ENCODE measurements at places on chromosomes 3 and 15.

DNA sequence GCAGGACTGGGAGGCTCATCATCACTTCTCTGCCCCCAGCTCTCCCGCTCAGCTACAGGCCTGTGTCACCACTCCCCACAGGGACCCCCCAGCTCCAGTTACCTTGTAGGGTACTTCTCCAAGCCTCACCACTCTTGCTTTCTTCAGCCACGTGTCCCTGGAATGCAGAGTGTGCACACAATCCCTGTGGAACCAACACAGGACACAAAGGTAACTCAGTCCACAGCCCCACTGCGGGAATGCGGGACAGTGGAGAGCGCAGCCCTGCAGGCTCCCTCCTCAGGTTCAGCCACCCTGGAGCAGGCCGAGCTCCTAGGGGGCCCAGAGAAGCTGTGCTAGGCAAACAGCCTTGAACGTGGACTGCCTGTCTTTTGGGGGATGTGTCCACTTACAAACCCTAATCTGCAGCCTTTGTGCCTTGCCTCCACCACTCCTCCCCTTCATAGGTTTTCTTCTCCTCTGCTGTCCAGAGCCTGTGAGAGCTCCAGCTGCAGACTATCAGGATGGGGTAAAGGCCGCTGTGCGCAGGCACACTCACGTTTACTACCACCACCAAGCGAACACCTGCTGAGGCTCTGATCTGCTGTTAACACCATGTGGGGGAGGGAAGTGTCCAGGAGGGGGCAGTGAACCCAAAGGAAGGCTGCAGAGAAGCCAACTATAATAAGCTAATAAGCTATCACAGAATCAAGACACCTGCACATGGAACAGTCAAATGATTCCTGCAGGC is 26.0 kb downstream of the XPC start:
- no peak for DNase-seq

GRCh38 chr3:13595485-13595884 is 46.6 kb downstream of the FBLN2 start:
- no peak for DNase-seq

DNA sequence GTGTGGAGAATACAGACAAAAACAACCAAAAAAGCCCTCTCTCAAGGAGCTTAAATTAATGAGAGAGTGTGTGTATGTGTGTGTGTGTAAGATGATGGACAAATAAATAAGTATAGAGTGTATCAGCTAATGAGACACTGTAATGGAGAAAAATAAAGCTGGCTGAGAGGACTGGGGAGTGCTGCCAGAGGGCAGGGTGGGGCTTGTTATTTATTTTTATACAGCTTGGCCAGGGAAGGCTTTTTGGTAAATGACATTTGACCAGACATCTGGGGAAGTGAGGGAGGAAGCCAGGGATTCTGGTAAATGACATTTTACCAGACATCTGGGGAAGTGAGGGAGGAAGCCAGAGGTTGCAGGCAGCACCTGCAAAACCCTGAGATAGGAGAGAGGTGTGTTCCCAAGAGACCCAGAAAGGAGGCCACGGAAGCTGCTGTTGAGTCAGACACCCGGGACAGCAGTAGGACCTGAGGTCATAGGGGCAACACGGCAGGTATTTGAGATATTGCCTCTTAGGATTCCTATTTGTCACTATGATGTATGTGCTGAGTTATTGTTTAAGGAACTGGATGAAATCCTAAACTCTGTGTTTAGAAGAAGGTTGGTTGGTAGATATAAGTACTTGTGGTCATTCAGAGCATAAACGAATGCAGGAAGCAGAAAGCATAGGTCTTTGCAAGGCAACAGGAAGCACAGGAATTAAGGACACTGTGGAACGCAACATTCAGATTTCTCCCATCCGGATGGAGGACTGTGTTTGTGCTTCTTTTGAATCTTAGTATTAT is 2.7 kb downstream of the SV2B start:
- DNase-seq, result no peak

DNA sequence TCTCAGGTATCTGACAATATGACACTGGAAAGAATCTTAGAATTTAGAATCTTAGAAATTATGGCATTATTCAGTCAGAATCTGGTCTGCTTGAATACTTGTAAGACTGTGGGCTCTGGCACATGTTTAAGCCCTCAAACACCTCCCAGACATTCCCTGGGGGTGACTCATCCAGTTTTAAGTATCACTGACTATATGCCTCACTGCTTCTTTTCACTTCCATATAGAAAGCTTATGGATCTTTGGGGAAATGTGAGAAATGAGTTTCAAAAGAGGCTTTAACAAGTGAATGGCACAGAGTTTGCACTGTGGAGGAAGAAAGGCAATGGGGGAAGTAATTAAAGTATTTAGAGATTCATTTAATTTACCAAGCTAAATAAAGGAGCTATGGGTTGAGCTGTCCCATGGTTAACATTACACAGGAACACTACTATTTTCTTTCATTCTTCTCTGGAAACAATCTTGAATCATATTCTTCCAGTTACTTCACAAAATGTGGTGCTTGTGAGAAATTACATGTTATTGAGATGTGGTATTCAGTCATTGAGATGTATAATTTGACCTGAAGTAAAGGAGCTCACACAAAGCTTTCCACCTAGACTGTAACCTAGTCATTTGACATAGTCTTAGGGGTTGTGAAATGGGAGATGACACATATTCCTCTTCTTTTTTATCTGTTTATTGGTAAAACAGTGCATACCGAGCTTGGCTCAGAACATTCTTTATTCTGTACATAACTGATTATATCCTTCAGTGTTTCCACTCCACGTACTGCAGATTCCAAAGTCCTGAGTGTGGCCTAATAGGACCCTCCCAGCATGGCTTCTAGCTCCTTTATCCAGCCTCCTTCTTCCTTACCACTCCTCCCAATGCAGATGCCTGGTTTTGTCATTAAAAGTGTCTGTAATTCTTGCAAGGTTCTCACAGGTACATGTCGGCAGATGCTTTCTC is 544.6 kb upstream of the NECTIN3 start:
- no peak for DNase-seq

DNA sequence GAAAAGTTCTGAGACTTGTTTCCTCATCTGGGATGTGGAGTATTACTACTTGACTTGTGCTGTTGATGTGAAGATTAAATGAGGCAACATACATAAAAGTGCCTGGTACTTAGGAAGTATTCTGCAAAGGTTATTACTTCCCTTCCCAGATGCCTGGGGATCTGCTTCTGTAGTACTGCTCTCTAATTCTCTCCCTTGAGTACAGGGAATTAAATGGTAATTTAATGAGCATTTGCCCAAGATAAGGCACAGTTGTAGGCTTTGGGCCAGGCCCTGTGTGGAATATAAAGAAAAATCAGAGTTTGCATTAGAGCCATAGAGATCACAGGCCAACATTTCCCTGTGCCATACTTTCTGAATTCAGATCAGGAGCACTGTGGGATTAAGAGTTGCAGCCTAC is 84.4 kb downstream of the LARS2 start:
- no peak for DNase-seq

- DNase-seq, result peak; percentile 65
Measured at GRCh38 chr3:76352051-76352450, 566.7 kb upstream of the ZNF717 start.

DNA sequence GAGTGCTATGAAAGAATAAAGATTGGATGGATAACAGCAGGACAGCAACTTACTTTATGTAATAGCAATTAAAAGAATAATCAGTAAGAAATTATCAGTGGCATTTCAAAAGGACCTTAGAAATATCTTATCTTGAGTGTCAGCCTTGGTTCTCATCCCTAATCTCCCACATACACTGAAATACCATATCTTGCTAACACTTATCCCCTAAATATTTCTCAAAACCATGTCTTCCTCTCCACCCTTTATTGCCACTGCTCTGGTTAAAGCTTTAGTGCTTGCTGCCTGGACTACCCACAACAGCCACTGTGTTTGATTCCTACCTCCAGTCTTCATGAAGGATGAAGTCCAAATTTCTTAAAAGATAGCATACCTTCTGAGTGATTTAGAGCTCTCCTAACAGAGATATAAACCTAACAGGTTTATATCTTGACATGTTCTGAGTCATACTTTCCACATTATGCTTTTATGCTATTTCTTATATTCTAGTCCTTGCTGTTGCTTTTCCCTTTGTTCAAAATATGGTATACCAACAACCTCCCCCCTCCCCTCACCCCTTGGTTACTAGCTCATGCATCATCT is 202.8 kb downstream of the RSRC1 start:
- no peak for DNase-seq

DNA sequence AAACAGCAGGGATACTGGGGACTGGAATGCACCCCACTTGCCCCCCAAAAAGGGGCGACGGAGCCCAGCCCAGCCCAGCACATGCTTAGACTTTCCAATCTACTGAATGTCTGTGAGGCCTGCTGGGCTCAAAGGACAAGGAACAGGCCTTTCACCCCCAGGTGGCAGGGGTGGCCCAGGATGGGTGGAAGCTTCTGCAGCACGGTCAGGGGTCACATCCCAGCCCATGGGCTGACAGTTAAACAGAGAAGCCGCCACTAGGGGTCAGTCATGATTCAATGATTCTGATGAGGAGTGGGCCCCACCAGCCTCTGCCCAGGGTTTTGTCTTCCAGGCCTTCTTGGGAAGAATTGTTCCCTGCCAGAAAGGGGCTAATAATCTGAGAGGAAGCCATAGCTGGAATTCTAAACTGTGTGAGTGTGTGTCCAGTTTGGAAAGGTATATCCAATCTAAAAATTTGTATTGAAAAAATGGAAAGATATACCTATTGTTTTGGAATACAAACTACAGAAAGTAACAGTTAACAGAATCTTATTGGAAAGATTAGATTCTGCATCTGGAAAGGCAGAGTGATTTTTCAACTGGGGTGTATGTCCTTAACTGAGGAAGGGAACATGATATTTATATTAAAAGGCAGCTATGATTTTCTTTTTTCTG is 2.2 kb downstream of the CHRNB4 start:
- DNase-seq, result peak; percentile 65

DNA sequence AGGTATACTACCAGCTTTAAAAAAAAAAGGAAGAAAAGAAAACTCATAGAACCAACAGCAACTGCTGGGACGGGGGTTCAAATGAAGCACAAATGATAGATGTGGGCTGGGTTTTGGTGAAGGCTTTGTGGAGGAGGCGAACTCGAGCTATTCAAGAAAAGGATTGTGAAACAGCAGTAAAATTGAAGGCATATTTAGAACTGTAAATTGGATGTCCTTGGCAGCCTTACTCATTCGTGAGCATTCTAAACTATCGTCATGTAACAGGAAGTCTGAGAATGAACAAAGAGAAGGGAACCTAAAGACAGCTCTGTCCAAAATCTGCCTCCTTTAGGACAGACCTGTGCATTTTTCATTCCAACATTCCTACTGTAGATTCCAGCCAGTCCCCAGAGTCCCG is 97.8 kb downstream of the LARS2 start:
- DNase-seq, result no peak

DNA sequence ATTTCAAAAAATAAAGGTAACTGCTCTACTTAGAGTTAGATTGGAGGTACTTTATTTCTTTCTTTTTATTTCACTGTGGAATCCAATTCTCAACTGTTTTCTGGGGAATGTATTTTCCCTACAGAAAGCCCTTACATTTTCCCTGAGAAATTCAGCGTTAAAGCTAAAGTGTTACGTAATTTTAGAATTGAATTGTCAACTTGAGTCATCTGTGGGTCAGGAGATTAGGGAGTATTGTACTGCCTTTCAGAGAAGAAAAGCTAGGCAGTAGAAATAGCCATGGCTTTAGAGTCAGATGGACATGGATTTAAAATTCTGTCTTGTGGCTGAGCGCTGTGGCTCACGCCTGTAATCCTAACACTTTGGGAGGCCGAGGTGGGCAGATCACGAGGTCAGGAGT is 728.6 kb downstream of the ROBO1 start:
- no peak for DNase-seq

- no peak for DNase-seq
Measured at GRCh38 chr3:99248913-99249312, 347.4 kb upstream of the DCBLD2 start.

- no peak for DNase-seq
Measured at GRCh38 chr15:38788918-38789317, 224.3 kb upstream of the RASGRP1 start.

- no peak for DNase-seq
Measured at GRCh38 chr15:72124218-72124617, 6.0 kb downstream of the SENP8 start.

GRCh38 chr3:157844216-157844615 is 262.0 kb downstream of the SHOX2 start:
- no peak for DNase-seq

- no peak for DNase-seq
Measured at GRCh38 chr3:31253782-31254181, 278.9 kb upstream of the STT3B start.

DNA sequence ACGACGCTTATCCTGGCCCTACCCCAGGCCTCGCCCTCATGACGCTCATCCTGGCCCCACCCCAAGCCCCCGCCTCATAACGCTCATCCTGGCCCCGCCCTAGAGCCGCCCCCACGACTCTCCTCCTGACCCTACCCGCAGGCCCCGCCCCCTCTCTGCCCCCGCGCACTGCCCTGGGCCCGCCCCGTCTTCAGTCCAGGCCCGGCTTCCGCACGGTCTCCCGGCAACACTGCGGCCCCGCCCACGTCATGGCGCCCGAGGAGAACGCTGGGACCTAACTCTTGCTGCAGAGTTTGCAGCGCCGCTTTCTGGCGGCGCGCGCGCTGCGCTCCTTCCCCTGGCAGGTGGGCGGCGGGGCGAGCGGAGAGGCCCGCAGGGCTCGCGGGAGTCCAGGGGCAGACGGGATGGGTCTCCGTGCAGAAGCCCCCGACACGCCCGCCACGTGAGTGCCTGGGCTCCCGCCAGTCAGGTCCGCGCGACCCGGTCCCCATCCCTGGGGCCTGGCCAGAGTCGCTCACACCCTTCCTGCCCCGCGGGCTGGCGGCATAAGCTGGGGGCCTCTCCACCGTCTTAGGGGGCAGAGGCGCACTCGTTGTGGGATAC is 52.5 kb upstream of the ROPN1B start:
- peak; percentile 86 for DNase-seq

DNA sequence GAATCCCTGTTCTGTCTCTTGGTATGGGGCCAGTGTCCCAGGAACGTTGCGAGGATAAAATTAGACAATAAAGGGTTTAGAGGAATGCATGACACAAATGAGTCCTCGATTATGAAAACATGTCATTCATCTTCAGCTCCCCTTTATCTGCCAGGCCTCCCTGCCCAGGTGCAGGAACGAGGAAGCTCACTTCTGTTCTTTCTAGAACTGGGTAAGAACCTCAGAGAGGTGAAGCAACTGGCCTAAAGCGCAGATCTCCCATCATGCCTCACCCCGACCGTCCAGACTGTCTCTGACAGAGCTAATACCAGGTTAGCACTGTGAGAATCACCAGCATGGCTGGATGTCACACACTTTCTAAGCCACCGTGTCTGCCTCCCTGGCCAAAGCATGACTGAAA is 1.5 kb upstream of the ITIH1 start:
- DNase-seq, result no peak

Measured in Kasumi-1 (cell line).